ENCODE measurements at places on chromosomes 6 and 20.

- peak; percentile 23 for DNase-seq
These were observed 39.0 kb downstream of the SLC23A2 start for GRCh38 chr20:4962241-4962855.

DNA sequence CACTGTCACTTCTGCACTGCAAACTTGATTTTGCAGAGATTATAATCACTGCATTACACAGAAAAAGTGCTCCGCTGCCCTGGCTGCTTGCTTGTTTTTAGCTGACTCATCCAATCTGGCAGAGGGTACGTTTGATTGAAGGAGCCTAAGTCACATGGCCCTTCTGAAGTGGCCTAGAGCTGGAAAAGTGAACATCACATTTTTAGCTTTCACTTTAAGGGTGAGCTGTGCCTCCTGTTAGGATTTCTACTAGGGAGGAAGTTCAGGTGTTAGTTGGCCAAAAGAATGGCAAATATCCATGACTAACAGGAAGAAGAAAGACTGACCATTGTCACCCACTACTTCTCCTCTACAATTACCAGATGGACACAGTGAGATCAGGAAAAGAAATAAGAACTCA, 889.1 kb upstream of the MAP3K7 start:
- no peak for DNase-seq

DNA sequence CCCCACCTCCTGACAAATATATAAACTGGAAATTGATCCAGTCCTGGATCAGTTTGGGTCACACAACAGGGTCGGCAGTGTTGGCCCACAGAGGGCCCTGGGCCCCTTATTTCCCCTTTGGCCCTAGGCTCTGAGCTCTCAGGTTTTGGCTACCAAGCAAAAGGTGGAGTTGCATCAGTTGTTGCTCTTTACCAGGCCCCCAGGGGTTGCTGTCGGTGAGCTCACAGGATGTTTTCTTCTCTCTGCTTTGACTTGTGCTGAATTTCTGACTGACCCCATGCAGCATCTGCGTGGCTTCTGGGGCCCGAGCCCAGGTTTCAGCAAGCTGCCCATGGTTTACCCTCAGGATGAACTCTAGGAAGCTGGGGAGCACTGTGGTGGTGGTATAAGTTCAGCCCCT, 44.6 kb downstream of the PPARD start:
- DNase-seq = no peak

DNA sequence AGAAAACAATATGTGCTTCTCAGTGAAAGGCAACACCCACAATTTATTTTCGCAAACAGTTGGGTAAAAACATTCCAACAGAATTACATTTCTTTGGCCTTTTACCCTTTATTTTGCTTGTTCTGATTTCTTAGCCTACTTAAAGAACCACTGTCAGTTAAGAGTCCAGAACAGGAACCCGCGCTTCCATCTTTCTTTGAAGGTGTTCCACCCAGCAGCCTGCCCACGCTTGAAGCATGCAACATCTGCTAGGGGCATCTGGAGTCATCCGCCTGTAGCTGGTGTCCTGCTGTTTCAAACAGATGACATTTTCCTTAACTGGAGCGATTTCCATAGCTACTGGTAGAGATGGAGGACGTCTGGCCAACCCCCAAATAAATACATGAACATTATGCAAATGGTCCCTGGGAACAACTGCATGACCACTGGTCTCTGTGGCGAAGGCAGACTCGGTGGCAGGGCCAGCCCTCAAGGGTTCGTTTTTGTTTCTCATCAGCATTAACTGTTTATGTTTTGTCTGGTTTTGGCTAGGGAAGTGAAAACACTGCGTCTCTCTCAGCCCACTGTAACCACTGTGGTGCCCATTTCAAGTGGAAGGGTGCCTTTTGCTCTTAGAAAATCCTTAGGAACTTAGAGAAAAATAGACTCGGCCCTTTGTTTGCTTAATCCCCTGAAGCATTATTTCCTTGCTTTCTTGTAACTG, 51.6 kb downstream of the LAMA4 start:
- no peak for DNase-seq

GRCh38 chr6:108872141-108872557, 23.9 kb downstream of the ARMC2 start:
- DNase-seq = peak; percentile 20

DNA sequence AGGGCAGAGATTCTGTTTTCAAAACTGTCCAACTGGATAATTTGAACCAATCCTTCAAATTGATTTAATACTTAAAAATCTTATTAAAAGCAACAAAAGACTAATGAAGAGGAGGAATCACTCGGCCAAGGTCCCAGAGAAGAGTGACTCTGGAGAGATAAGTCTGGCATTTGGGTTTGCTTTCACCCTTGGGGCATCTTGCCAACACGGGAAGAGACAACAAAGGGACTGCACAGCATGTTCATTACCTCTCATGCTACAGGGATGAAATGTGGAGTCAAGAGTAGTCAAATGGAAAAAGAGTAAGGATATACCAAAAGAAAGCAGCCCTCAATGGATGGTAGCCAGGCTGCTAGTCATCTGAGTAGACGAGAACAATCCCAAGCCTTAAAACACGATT, 68.2 kb downstream of the KHDRBS2 start:
- DNase-seq = no peak

GRCh38 chr20:14064921-14065320, 69.6 kb downstream of the MACROD2 start:
- no peak for DNase-seq

GRCh38 chr6:13038315-13038714, 290.0 kb downstream of the TBC1D7 start:
- DNase-seq = no peak

- DNase-seq = no peak
These were observed 16.7 kb downstream of the TIAM2 start for GRCh38 chr6:155011809-155012291.

DNA sequence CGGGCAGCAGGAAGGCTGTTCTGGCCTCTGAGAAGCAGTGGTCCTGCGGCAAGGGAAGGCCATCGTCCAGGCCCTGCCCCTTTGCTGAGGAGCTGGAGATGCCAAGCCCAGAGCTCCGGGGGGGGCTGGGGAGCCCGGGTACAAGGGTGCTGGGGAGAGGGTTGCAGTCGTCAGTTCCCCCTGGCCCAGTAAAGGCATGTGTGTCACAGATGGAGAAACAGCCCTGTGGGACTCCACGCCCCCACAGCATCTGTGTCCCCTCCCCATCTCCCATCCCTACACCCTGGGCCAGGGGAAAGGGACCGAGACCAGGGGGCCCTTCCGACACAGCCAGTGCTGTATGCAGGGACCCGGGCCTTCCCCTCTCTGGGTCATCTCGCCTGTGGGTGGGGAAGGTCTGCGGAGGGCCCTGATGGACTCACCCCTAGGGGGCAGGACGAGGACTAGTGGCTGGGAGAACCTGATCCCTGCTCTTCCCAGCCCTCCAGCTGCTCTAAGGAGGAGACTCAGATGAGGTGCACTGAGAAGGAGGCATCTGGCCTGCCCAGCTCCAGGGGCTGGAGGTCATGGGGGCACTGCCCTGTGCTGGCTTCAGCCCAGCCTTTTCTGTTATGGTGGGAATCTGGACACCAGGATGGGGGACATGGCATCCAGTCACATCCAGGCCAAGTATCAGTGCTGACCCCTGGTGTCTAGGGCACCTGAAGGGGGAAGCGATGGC, 609 bp downstream of the MYL9 start:
- DNase-seq = peak; percentile 9

DNA sequence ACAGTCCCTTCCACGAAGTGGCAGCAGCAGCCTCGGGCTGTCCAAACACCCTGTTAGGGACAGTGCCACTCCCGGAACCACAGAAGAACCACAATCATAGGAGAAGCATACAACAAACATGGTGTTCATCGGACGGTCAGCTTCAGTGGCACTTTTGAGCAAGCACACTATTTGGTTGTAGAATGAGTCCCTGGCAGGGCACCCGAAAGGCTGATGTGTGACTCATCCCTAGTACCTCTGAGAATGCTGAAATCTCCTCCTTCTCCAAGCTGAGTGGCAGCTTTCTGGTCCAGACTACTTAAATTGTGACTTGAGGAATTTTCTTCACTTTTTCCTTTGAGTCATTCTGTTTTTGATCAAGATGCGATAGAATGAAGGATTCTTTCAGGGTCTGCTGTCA, 282.5 kb downstream of the ESR1 start:
- no peak for DNase-seq

GRCh38 chr6:145073811-145074210, 661.5 kb downstream of the EPM2A start:
- DNase-seq = no peak

- DNase-seq = no peak
These were observed 35.0 kb downstream of the SESN1 start for GRCh38 chr6:109059571-109060021.

DNA sequence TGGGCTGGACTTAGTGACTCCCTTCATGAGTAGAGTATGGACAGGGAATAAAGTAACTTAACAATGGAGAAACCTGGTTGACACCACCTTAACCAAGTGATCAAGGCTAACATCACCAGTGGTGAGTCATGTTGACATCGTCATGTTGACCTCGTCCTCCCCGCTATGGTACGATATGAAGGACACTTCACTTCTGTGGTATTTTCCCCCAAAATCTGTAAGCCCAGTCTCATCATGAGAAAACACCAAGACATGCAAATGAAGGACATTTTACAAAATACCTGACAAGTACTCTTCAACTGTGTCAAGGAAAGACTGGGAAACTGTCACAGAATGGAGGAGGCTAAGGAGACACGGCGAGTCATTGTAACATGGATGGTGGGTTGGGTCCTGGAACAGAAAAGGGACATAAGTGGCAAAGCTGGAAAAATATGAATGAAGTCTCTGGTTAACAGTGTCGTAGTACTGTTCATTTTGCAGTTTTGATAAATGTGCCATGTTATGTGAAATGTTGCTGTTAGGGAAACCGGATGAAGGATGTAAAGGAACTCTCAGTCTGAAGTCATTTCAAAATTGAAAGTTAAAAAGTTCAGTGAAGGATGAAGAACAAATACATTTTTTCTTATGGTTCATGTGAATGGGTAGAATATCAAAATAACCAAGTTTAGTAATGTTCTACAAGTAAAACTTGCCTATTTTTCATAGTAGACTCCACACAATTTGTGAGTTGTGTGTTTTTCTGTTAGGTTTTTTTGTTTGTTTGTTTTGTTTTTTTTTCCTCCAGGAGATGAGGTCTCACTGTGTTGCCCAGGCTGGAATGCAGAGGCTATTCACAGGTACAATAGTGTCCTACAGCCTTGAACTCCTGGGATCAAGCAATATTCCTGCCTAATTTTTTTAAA, 247.5 kb downstream of the TMEM242 start:
- peak; percentile 22 for DNase-seq

- DNase-seq = no peak
These were observed 203.2 kb downstream of the ZFAND3 start for GRCh38 chr6:38022688-38023087.

DNA sequence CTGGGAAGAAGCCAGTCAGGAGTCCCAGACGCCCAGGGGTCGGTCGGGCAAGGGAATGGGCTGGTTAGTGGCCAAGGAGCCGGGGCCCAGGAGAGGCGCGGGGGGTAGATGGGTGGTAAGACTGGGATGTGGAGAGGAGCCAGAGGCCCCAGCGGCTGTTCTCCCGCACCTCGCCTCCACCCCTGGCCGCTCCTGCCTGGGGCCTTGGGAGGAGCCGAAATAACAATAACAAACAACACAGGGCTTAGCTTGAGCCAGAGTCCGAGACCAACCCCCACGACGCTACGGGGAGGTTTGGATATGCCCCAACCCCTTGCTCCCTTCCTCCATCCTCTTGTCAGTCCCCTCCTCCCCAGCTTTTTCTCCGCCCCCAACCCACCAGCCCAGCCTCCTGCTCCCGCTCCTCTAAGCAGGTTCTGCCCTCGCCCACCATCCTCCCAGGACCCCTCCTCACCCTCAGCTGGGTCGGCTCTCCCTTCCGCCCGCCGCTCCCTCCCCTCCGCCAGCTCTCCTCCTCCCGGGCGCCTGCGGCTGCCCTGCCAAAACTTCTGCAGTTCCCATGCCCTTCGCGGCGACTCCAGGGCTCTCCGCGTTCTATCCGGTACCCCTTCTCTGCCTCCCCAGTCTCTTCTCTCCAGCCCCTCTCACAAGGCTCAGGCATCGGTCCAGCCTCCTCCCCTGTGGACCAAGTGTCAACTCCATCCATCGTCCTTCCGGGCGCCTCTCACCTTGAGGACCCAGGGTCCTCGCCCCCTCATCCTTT, 1.1 kb downstream of the RNF39 start:
- no peak for DNase-seq

GRCh38 chr6:129134535-129134934, 251.6 kb downstream of the LAMA2 start:
- DNase-seq = no peak

- DNase-seq = no peak
These were observed 14.8 kb downstream of the PMEPA1 start for GRCh38 chr20:57695012-57695411.

DNA sequence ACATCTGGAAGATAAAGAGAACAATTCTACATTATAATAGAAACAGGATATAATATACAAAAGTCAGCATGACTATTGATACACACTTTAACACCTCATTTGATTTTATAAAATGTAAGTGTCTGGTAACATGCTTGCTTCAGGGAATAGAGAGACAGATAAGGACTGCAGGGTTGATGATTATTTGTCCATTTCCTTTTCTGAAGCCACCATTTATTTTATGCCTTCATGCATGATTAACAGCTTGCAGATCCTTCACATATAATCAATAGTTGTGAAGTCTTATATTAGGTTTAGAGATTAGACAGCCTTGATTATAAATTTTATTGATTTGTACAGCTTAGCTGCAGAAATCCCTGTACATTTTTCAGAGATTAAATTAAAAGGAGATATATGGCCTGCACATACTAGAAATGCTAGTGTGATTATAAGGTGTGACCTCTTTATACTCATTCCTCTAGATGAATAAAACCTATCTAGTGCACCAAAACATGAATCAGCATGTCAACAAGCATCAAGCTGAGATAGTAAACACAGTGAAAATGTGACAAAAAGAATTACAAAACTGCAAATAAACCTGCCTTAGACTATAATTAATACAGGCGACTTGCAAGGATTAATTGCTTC, 198.8 kb upstream of the THEMIS start:
- DNase-seq = no peak

DNA sequence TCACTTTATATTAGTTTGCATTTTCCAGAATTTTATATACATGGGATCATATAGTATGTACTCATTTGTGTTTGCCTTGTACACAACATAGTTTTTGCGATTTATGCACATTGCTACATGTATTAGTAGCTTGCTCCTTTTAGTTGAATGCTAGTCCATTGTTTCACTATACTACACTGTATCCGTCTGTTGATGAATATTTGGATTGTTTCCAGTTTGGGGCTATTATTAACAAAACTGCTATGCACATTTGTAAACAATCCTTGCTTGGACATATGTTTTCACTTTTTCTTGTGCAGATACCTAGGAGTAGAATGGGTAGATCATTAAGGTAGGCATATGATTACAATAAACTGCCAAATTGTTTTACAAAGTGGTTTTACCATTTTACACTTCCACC, 3.9 kb upstream of the LRRC1 start:
- DNase-seq = no peak

GRCh38 chr6:68635412-68635705, 277 bp downstream of the ADGRB3 start:
- no peak for DNase-seq

- DNase-seq = no peak
These were observed 230.7 kb downstream of the PHACTR1 start for GRCh38 chr6:12947151-12947871.

- no peak for DNase-seq
These were observed 17.2 kb upstream of the PREX1 start for GRCh38 chr20:48844996-48845395.
